DMS 273 treated with DMSO at 0.1 percent for 48 hours (cell line): ENCODE measurements at places on chromosomes 5 and 9.

DNA sequence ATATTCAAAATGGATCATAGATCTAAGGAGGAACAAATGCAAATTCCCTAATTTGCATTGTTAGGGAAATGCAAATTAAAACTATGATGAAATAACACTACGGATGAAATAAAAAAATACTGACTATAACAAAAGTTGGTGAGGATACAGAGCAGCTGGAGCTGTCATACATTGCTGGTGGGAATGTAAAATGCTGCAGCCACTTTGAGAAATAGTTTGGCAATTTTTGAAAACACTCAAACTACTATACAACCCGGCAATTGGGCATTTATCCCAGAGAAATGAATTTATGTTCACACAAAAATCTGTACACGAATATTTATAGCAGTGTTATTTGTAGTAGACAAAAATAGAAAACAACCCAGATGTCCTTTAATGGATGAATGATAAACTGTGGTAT is 22.5 kb downstream of the C5orf47 start:
- no peak for DNase-seq

GRCh38 chr9:68547417-68547816 is 6.7 kb upstream of the TMEM252 start:
- no peak for DNase-seq

- DNase-seq, result no peak
Observed at GRCh38 chr9:133282464-133283238, 7.7 kb upstream of the ABO start.

- no peak for DNase-seq
Observed at GRCh38 chr5:114411380-114411931, 49.6 kb downstream of the KCNN2 start.

GRCh38 chr5:26329562-26330189 is 708.7 kb downstream of the CDH9 start:
- DNase-seq, result no peak

DNA sequence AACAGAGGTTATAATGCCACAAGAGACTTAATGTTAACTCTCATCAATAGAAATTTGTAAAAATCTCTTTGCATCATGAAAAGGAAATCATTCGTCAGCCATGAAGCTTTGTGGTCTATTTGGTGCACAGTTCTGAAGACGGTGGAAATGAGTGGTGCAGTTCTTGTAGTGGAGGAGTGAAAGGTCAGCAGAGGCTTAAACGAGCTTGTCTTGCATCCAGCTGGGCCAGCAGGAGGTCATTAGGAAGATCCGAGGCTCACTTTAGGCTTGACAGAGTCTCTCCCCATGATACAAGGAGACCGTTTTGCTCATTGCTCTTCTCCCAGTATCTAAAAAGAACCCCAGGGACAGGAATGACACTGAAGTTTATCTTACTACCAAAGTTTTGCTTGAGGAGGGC is 440.8 kb downstream of the BNC2 start:
- DNase-seq, result no peak

- DNase-seq, result no peak
Observed at GRCh38 chr5:174459832-174460448, 264.4 kb upstream of the MSX2 start.
